GM12892 (cell line): ENCODE measurements at places on chromosomes 7 and 10.

DNA sequence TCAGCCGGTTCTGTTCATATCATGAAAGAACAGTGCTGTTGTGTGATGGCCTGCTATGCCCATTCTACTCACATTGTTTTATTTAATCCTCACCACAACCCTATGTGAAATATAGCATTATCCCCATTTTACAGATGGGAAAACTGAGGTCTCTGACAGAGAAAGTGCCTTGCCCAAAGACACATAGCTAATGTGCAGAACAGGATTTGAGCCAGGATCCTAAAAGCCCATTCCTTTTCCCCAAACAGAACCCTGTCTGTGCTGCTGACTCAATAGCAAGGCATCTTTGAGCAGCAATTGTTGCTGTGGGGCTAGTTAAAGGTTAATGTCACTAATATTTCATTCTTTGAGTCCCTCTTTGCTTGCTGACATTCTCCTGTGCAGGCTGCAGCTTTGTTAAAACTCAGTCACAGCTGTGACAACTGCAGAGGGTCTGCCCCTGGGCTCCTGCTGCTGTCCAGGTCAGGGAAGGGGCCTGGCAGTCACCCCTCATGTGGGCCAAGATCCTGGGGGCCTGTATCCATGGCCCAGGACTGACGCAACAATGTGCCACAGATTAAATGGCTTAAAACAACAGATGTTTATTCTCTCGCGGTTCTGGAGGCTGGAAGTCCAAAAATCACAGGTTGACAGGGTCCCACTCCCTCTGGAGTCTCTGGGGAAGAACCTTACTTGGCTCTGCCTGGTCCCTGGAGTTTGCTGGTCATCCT, 40.4 kb downstream of the AFAP1L2 start:
- no peak for DNase-seq

- no peak for DNase-seq
Observed at GRCh38 chr7:83271212-83272099, 108.8 kb upstream of the PCLO start.

- DNase-seq: no peak
Observed at GRCh38 chr10:86311906-86312305, 54.7 kb downstream of the GRID1 start.

- DNase-seq: no peak
Observed at GRCh38 chr7:159030490-159031134, 114.1 kb downstream of the VIPR2 start.

DNA sequence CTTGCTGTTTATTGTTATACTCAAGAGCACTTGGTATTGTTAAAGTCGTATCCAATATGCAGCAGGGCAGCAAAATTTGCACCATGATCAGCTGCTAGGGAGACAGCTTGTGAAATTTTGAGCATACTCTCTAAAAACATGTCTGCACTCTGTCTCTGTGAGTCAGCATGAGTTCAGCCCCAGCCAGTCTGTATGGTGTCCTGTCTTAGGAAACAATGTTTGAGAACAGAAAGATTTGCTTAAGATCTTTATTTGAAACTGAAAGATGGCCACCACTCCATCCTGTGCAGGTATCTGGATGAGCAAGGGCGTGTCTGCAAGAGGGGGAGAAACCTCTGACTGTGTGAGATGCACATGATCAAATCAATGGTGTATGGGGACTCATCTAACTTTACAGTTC, 97.1 kb downstream of the GNAI1 start:
- DNase-seq: no peak

- no peak for DNase-seq
Observed at GRCh38 chr7:120442838-120443237, 169.9 kb downstream of the KCND2 start.

DNA sequence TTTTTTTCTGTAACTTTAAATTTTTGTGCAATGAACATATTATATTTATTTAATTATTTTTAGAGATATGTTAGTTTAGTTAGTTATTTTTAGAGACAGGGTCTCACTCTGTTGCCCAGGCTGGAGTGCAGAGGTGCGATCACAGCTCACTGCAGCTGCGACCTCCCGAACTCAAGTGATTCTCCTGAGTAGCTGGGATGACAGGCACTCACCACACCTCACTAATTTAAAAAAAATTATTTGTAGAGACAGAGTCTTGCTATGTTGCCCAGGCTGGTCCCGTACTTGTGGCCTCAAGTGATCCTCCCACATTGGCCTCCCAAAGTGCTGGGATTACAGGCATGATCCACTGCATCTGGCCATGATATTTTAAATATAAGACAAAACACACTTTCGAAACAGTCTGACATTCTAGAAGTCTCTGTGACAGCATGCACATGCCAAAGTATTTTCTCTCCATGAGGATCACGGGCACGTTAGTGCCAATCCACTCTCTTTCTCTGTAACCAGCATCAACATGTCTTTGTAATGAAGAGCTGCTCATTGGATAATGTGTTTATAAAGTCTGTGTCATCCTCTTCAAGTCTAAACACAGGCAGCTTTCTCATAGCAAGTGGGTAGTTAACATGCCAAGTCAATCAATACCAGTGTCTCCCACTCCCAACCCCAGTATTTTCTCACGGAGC, 137.4 kb downstream of the GLI3 start:
- DNase-seq: no peak

DNA sequence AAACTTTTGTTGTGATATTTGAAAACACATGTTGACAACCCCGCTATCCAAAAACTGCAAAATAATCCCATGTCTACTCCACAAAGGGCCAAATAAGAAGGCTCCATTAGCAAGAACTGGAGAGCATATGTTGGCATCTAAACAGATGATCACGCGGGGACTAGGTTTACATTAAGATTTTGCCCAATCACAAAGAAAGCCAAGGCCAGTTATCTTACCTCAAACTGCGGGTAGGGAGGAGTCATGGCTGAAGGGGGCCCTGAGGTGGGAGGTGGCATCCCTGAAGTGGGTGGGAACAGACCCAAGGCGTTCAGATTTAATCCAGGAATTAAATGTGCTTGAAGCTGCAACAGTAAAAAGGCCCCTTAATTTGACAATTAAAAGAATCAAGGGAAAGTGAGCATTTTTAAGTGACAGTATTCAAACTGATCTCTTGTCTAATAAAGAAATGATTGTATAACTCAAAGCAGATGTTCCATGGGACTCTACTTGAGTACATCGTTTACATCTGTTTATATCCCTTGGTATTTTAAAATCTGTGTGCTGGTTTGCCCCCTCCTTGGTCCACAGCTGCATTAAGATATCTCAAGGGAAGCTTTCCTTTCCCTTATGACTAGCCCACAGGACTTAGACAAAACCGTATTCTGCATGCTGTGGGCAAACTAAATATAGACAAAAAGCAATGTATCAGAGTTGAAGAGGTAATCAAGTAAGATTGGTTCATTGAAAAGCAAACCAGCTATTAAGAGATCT, 42.9 kb downstream of the MALSU1 start:
- no peak for DNase-seq

DNA sequence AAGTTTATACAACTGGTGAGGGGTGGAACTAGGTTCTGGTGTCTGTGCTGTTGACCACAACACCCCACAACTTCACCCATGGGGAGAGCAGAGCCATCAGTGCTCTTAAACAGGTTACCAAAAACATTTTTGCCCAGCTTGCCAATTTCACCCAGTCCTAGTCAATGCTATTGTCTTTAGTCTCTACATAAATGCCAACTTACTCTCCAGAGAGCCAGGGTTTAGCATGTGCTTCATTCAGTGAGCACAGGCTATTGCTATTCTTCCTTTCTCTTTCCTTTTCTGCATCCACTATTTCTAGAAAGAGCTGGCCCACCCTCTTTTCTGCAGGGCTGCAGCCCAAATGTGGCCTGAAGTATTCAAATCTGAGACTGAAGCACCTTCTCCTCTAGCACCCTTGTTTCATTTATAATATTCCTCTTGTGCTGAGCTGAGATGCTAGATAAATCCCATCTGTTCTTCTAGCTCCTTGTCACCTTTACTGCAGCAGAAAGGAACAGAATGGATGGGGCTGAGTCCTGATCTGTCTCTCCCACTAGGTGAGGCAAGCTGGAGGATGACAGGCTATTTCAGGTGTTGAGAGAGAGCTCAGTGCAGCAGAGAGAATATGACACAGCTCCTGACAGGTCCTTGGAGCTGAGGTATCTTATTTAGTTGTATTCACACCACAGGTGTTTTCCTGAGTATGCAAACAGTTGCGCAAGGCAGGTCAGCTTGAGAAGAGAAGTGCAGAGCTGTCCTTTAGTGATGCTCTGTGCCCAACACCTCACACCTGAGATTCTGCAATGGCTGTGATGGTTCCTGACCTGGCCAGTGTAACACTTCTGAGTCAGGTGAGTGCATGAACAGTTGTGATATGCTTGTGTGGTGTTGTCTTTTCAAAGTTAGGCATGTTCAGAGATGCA, 819.2 kb downstream of the CCSER2 start:
- DNase-seq: no peak

GRCh38 chr10:81179805-81180452, 642.2 kb downstream of the SH2D4B start:
- no peak for DNase-seq

DNA sequence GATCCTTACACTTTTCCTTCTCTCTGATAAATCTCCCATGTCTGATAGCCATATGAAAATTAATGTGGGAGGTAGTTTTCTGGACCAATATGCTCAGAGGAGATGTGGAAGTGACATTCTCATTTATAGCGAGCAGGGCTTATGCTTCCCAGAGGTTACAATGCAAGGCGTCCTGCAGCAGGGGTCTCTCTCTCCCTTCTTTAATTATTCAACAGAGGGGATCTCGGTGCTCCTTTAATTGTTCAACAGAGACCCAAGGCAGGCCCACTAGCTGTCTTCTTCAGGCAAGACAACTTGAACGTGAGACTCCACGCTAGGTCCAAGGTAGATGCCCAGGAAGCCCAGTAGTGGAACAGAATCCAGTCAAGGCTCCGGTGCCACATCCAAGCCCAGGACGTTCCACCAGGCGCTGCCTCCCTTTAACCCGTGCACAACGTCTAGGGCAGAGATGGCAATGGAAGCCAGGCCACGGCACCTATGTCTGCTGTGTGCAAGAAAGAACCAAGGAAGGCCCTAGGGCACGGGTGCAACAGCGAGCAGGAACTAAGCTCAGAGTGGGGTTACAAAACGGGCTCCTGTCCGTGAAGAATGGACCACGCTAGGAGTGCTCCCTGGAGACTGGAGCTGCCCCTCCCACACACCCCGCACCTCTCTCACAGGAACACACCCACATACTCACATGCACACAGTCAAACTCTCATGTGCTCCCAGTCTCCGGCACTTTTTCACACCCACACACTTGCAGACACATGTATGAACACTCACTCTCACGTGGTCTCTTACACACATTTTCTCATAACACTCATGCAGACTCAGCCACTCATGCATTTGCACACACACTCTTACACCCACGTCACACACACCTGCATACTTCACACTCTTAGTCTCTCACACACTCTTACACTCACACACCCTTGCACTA, 230.4 kb downstream of the TNS3 start:
- no peak for DNase-seq

GRCh38 chr7:36404639-36405408, 15.2 kb downstream of the ANLN start:
- no peak for DNase-seq
